ENCODE measurements at places on chromosomes 4 and X.
A peak's percentile ranks its signal among the peaks of the same experiment; 100 is the strongest.

- peak; percentile 63 for DNase-seq
Observed at GRCh38 chr4:150510176-150510865, 71.6 kb upstream of the MAB21L2 start.

DNA sequence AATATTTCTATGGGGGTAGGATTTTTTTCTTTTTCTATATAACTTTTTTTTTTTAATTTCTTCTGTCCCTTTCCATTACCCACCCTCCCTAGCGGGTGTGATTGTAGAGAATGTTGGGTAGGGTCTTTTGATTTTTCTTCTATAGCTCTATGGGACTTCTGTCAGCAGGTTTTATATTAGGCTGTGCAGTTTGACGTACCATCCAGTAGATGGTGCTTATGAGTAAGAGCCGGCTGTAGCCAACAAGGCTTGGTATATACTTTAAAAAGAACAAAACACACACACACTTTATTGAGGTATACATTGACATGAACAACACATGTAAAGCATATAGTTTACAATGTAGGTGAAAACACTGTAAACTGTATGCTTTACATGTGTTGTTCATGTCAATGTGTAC, 247.9 kb upstream of the POF1B start:
- no peak for DNase-seq

GRCh38 chr4:42855779-42856178, 36.7 kb upstream of the GRXCR1 start:
- no peak for DNase-seq

DNA sequence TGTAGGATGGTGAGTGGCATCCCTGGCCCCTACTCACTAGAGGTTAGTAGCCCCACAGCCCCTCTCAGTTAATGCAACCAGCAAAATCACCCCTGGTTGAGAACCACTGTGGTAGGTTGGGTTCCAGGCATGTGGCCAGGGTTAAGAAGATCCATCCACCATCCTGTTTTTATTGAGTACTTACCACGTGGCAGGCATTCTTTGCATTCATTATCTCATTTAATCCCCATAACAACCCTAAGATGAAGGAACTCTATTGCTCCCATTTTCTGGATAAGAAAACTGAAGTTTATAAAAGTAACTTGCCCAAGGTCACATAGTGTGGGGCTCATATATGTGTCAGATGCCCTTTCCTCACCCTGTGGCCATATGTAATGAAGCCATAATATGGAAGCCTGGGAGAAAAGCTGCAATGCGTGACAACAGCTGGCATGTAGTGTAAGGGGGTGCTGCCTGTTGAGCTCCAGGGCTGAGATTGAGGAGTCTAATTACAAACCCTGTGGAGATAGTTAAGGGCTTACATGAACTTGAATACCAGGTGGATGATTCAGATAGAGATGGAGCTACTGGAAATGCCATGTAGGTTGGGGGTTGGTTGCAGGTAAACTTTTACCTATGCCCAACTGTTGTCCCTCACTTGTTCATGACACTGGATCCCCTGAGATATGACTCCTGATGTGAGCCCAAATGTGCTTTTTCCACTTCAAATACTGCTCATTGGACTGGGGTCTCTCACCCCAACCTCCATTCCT, 100.2 kb upstream of the PGRMC2 start:
- DNase-seq, result no peak

DNA sequence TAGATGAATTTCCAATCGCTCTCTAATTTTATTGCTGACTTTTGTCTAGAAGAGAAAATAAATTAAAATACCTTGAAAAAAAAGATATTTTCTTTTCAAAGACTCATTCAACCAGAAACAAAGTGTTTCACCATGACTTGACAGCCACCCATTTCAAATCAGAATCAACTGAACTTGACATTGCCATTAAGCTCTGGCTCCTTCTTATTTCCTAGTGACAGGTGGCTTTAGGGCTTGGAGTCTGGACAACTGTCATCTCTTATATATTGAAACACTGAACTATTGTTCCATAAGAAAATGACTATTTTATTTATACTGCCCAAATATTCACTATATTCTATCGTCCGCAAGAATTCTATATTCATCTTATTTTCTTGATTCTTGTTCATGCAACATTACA, 229.2 kb downstream of the SLC39A8 start:
- no peak for DNase-seq

GRCh38 chr4:142285222-142285583, 560.9 kb downstream of the INPP4B start:
- no peak for DNase-seq

GRCh38 chr4:47494124-47494430, 9.0 kb downstream of the ATP10D start:
- DNase-seq, result no peak

GRCh38 chr4:110959041-110959643, 336.3 kb upstream of the PITX2 start:
- peak; percentile 11 for DNase-seq

GRCh38 chr4:8308856-8309771, 39.6 kb downstream of the HTRA3 start:
- no peak for DNase-seq

DNA sequence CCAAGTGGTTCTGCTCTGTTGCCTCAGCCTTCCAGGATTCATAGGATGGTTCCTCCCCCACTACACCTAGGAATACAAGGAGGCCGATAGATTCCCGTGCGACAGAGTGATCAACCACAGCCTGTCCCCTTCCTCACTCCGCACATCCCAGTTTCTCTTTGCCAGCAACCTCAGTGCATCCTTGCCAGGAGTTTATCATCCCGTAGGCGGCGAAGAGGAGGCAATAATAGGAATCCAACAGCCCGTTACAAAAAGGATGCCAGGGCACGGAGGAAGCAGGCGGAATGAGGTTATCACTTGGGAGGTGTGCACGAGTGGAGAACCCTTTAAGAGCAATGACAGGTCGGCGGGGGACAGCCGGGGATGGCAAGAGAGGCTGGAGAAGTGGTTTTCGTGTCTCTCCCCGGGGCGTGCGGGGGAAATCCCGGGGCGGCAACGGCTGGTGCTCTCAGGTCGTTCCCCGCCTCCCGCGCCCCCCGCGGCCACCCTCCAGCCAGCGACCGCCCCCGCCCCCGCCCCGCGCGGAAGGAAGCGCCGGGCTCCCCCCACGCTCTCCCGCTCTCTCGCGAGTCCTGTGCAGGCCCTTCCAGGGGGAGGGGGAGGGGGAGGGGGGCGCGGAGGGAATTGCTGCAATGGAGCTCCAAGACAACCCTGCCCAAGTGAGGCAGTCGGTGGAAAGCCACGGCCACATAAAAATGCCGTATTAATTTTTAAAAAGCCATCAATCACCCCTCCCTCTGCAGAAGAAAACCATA, 1.6 kb downstream of the PPP3CA start:
- DNase-seq, result no peak

- DNase-seq, result no peak
Observed at GRCh38 chrX:82757614-82758013, 750.5 kb upstream of the POU3F4 start.

- DNase-seq, result no peak
Observed at GRCh38 chrX:135194684-135195083, 23.5 kb upstream of the CT55 start.

DNA sequence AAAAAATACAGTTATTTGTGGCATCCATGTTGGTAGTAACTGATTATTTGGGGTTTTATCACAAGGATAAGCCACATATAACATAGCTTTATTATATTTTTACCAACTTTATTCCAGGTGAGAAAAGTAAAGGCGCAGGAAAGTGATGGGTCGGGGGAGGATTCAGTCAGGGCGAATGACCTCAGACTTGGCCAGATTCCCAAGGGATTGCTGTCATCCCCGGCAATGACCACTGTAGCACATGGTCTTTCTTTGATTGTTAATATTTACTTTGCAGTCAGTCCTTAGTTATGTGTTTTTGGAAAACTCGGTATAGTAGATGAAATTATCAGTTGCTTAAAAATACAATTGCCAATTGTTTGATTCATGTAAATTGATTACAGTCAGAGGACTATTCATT, 17.6 kb downstream of the GRIA3 start:
- no peak for DNase-seq

- no peak for DNase-seq
Observed at GRCh38 chr4:71830497-71831190, 46.8 kb upstream of the GC start.

DNA sequence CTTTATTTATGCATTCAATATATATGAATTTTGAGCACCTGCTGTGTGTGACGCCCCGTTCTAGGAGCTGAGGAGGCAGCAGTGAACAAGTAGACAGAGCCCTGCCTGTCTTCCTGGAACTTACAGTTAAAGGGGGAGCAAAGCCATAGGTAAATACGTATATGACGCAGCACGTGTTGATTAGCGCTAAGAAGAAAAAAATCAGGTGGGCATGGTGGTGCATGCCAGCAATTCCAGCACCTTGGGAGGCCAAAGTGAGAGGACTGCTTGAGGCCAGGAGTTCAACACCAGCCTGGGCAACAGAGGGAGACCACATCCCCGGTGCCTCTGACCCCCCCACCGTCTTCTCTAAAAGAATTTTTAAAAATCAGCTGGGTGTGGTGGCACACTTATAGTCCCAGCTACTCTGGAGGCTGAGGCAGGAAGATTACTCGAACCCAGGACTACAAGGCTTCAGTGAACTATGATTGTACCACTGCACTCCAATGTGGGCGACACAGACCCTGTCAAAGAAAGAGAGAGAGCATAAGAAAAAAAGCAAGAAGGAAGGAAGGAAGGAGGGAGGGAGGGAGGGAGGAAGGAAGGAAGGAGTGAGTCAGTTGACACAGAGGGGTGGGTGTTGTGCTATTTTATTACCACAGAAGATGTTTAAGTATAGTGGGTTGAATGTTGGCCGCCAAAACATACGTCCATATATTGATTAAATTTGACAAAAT, 5.4 kb upstream of the KIAA0232 start:
- no peak for DNase-seq

DNA sequence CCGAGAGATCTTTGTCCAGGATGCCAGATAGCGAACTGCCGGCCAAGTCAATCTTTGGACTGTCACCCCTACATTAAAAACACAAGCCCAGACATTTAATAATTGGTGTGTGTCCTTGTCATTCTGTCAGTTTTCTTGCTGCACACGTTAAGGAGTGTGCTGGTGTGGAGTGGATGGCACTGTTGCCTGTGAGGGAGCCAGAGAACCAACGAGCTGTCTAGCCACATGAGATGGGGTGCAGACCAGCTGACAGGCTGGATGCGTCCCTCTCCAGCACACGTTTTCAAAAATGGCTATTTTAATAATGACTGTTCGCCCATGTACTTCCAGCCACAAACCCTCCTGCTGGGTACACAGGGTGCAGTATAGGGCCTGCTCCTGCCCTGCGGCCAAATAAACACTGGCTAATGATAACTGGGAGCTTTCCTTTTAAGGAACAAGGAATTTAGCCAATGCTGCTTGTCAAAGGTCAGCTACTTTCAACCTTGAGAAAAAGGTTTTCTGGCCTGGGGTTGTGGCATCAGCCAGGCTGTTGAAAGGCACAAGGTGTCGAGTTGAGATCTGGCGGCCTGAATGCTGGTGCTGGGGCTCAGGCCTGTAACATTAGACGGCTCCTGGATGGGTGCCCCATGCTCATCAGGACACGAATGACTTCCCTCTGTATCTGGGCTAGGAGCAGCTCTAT, 54.0 kb upstream of the MAP3K15 start:
- no peak for DNase-seq

DNA sequence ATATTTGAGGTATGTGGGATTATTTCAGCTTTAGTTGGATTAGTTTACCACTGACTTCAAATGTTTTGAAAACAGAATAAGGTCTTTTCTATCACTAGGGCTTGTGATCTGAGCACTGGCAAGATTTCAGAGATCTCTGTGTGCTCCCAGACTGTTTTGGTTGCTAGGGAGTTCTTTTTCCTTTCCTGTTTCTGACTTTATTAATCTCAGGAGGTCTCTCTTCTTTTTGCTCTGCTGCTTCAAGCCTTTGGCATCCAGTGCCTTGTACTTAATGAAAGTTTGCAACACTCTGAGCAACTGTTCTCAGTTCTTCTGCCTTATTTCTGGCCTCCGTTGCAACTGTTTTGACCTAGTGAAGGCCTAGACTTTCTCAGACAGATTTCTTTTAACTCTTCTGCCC, 32.1 kb upstream of the PAQR3 start:
- no peak for DNase-seq

- peak; percentile 38 for DNase-seq
Observed at GRCh38 chr4:69907151-69907550, 23.7 kb upstream of the CSN1S1 start.

- no peak for DNase-seq
Observed at GRCh38 chr4:10732914-10733415, 48.4 kb upstream of the CLNK start.

DNA sequence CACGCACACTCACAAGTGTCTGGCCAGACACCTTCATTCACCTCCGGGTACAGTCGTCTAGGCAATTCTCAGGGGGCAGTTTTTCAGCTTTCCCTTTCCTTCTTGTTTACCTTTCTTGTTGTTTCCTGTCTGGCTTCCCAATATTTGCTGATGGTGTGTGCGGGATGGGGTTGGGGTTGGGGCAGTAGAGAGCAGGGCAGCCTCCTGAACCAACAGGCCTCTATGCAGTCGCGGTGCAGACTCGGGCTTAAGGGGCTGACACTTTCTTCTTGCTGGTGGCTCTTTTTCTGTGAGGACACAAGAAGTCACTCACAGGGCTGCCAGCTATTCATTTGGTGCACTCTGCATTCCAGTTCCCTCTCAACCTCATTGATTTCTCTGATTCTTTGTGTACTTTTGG, 56.4 kb downstream of the NBDY start:
- DNase-seq, result no peak

GRCh38 chrX:104435249-104435648, 130.8 kb upstream of the IL1RAPL2 start:
- DNase-seq, result no peak

DNA sequence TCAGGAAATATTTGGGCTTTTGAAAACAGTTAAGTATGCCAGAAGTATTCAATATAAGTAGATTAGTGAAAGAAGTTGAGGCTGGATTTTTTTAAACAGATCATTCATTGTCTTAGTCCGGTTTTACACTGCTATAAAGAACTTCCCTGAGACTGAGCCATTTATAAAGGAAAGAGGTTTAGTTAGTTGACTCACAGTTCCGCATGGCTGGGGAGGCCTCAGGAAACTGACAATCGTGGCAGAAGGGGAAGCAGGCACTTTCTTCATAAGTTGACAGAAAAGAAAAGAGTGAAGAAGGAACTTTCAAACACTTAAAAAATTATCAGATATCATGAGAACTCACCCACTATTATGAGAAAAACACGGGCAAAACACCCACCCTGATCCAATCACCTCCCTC, 31.1 kb upstream of the CYLC1 start:
- DNase-seq, result no peak

Data from HS-5 (cell line).